ENCODE measurements at places on chromosomes 6 and 20. TPM values are rescaled to one million over a fixed set of nuclear protein-coding genes. Genes with fewer than 3 reads are reported as not detected.

DNA sequence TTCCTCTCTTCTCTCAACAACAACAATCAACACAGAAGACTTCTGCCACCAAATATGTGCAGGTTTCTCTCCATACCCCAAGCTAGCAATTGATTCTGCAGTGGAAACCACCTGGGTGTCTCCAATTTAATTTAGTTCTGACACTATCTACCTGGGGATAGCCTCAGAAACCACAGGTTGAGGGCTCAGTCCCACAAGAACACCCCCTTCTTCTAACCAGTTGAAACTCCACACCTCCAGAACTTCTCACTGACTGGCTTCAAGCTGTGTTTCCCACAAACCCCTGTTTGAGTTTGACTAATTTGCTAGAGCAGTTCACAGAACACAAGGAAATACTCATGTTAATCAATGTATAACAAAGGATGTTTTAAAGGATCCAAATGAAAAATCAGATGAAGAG is 52.5 kb upstream of the SPTLC3 start:
- DNase-seq: no peak

Gene PAK5
- 0.76 TPM for total RNA-seq

DNA sequence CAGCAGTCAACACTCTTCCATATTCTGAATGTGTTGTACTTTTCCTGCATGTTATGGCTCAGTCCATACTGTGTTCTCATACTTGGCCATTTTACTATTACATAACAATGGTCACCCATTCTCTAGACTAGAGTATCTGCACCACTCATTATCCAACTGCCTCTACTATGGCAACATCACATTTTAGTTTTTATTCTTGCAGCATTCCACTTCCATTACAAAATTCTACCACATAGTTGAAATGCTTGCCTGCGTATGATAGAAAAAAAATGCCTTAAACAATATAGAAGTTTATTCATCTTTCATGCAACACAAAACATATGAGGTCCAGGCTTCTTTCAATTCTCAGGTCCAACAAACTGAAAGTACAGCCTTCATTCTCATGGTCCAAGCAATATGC is 128.0 kb downstream of the TENT5A start:
- DNase-seq: no peak

GRCh38 chr6:80832337-80832736 is 725.9 kb downstream of the BCKDHB start:
- DNase-seq: no peak

DNA sequence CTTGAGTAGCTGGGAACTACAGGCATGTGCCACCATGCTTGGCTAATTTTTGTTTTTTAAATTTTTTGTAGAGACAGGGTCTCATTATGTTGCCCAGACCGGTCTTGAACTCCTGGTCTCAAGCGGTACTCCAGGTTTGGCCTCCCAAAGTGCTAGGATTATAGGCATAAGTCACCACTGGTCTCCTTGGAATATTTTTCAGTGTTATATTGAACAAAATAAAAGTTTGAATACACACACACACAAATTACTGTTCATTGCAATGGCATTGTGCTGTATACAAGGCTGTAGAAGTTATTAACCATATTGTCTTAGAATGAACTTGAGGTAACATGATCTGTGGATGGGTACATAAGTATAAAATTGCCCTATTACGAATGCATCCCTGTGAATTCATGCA is 166.1 kb downstream of the BCAS1 start:
- DNase-seq: no peak

Gene TREM1
- 0.84 TPM for total RNA-seq

Gene CDH26
- 2.2 TPM for total RNA-seq

DNA sequence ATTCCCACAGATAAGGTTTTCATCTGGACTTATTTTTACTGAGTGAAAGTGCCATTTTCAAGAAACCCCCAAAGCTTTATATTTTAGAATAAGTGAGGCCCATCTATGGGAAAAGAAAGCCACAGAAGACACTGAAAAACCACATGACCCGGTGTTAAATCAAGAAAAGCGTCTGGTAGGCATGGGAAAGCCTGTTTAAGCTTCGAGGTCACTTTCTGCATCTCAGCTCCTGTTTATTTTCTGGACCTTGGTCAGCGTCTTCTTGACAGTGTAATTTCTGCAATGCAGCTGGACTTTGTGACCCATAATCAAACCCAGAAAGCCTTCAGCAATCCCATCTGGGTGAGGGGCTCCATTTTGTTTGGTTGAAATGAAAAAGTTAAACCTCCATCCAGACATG is 59.6 kb upstream of the NEDD9 start:
- no peak for DNase-seq

GRCh38 chr6:27891320-27891875 is 20.8 kb downstream of the OR2B2 start:
- DNase-seq: no peak

- DNase-seq: no peak
Measured at GRCh38 chr20:15945289-15945688, 628.0 kb downstream of the KIF16B start.

Gene TRIM31
- total RNA-seq: 6.3 TPM

Measured in hepatocyte (in vitro differentiated cells).